ENCODE measurements at places on chromosomes 16 and 17. TPM values are rescaled to one million over a fixed set of nuclear protein-coding genes. Genes with fewer than 3 reads are reported as not detected.

DNA sequence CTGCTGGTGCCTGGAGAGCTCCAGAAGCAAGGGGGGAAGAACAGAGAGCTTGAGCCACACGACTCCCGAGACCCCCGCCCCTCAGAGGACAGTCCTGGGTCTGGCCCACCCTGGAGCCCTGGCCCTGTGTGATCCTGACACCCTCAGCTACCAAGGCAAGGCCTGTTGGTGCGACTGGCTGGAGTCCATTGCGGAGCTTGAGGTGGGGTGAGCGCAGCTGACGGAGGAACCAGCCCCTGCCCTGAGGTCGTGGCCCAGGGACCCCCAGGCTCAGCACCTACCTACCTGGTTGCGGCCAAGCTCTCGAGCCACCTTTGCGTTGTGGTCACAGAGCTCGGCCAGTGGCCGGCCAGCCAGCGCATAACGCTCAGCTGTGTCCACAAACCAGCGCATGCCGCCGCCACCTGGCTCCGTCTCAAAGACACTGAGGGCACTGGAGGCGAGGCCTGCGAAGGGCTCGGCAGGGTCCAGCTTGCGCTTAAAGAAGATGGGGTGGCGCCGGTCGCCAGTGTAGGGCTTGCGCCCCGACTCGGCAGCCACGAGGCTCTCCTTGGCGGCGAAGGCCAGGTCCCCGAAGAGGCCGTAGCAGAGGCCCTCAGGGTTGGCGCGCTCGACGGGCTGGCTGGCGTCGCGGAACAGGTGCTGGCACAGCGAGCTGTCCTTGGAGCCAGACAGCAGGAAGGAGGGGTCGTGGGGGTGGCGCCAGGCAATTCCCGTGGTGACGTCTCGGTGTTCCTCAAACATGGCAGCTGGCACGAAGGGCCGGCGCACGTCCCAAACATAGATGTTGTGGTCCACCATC is 2.5 kb upstream of the JMJD8 start:
- DNase-seq: no peak

DNA sequence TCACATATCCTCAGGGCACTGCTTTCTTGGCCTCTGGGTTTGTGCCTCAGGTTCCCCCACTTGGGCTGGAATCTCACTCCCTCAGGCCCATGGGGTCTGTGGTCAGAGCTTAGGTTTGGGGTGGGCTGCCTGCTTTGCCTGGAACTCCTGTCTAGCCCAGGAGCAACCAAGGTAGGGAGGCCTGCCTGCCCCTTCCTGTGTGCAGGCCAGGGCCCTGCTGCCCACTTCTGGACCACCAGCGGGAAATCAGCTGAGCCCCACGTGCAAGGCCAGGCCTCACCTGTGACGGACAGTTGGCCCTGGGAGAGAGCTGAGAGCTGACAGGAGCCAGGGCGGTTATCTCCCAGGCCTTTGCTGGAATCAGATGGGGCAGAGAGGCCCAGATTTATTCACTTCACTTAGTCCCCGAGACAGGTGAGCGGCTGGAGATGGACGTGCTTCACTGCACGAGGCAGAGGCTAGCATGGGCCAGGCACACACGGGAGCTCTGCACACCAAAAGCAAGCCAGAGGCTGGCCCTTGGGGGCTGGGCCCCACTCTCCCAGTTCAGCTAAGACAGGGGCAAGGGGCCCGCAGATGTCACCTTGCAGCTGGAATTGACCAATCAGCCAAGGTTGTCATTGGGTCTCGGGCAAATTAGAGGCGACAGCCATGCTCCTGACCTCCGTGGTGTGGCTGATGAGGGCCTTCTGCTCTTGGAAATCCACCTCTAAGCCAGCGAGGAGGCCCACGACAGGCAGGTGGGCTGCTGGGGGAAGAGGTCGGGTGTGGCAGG is 49.9 kb upstream of the DOC2B start:
- no peak for DNase-seq

- no peak for DNase-seq
Observed at GRCh38 chr17:38569701-38570512, 35.8 kb downstream of the SRCIN1 start.

DNA sequence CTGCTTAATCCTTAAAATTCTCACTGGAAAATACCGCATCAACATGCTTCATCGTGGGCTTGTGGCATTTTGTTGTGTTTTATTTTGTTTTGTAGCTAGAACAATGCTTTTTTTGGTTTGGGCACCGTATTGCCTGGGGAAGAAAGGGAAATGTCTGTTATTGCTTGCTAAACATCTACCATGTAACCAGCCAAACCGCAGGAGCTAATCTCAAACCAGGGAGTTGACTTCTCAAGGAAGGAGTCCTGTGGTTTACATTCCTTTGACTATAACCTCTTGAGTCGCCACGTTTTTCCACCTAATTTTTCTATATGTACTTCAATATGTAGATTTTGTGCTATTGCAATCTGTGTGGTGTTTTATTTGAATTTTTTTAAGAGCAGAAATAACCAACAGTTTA is 593.5 kb upstream of the SOX9 start:
- no peak for DNase-seq

GRCh38 chr16:12794486-12795387 is 8.9 kb downstream of the CPPED1 start:
- DNase-seq: no peak

- no peak for DNase-seq
Observed at GRCh38 chr16:12086822-12087221, 110.3 kb downstream of the SNX29 start.

GRCh38 chr16:88628512-88628974 is 9.8 kb upstream of the IL17C start:
- DNase-seq: no peak

DNA sequence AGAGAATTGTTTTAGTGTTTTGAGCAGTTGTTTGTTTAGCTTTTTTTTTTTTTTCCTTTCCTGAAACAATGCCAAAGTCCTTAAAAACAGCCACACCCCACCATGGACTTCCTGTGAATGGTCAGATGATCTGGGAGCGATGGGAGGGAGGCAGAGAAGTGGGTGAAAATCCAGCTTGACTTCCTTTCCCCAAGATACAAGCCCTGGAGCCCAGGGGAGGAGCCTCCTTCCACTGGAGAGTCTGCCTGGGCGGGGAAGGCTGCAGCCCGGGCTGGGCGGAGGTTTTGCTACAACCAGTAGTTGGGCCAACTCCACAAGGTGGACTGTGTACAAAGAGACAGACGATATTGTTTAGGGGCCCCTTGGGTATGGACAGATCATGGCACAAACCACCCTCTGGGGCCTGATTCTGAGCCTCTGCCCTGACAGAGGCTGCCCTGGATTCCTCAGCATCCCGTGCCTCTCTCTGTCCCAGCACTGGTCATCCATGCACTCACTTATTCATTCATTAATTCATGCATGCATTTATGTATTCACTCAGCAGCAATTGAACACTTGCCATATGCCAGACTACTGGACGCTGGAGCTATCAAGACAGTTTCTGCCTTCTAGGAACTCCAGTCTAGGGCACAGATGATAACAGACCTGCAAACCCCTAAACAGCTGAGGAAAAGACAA is 29.8 kb downstream of the WSB1 start:
- DNase-seq: no peak

DNA sequence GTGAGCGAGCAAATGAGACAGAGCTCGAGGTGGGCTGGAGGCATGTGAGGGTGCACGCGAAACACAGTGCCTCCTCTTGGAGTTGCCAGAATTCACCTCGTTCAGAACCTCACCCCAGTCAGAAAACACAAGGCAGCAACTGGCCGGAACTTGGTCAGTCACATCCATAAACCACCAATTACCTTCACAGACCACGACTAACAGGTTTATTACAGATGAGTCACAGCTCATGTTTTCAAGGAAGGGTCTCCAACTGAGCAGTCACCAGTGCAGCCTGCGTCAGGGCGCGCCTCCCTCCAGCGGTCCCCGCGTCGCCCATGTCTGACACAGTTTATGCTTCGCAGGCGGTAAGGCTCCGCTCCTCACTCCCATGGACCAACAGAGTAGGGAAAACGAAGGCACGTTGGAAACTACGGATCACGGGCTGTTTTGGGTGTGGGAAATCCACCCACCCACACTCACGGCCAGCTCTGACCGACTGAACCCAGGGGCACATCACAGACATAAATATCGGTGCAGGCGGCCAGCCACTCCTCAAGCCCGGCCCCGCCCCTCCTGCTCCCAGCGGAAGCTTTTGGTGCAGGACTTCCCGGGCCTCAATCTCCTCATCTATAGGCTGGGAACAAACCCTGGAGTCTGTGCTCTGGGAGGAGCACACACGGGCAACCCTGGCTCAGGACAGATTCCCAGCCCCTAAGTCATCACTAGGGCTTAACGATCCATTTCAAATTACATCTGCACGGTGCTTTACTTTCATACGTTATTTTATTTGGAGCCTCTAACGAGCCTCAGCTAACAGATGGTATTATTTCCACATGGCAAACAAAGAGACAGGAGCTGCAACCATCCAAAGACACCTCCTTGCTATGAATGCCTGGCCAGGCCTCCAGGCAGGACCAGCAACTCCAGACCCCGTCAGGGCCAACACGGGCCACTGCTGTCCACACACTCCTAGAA is 126.3 kb downstream of the ZNF778 start:
- DNase-seq: no peak

GRCh38 chr17:47220531-47220999 is 11.4 kb downstream of the MYL4 start:
- DNase-seq: no peak

The SLFN14 gene
- not detected for total RNA-seq

- no peak for DNase-seq
Observed at GRCh38 chr16:947255-947921, 23.4 kb downstream of the LMF1 start.

DNA sequence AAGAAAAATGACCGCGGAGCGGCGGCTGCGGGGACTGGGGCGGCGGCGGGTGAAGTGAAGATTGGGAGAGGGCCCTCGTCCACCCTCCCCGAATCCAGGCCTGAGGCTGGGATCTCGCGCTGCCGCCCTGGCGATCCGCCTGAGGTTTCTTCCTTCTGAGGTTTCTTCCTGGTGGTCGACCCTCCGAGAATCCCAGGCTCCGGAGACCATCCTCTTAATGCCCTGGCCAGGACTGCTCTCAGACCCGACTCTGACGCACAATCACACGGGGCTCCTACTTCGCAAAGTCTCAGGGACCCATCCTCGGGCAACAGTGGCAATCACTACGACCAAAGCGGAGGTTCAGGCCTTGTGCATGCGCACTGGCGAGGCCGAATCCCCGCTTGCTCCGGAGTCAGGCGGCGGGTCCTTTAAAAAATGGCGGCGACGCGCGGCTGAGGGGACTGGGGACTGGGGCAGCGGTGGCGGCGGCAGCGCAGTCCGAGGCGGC is 18.0 kb upstream of the KCNJ18 start:
- DNase-seq: no peak

The JMJD8 gene
- total RNA-seq: 23.6 TPM

The NKD1 gene
- total RNA-seq: 6.1 TPM

GRCh38 chr16:74667255-74667700 is 601 bp upstream of the RFWD3 start:
- DNase-seq: no peak

The TERB1 gene
- total RNA-seq: 0.22 TPM

GRCh38 chr16:46612121-46612520 is 9.1 kb downstream of the SHCBP1 start:
- DNase-seq: peak; percentile 26

DNA sequence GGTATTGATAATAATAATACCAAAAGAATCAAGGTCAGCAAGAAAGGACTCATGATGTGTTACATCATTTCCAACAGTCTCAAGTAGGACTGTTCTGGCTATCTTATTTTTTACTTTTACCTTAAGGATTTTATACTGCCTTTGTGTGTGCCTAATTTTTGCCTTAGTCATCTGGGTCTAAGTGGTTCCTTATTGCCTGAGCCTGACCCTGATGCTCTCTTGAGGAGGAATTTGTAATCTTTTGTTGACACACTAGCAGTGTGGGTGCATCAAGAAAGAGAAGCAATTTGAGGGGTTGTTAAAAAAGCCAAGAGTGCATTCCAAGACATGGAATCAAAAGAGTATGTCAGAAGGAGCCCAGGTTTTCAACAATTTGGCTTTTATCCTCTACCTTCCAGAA is 59.3 kb downstream of the TMEM100 start:
- no peak for DNase-seq

DNA sequence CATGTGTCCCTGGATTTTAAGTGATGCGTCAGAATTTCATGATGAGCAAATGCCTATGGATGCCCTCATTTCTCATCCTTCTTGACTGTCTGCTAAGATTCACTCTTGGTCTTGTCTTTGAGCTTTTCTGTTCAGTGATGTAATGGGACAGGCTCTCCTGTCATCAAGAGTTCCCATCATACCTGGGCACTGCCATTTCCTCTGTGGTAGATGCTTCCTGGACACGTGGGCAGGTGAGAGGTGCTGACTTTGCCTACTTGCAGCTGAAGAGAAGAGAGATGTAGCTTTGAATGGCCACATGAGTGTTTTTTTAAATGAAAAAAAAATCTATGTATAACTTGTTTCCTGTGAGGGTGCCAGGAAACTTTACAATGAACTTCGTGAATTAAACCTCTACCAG is 557.7 kb downstream of the MAF start:
- DNase-seq: peak; percentile 39

The CCDC92B gene
- 0.28 TPM for total RNA-seq

The NXPH3 gene
- total RNA-seq: not detected

DNA sequence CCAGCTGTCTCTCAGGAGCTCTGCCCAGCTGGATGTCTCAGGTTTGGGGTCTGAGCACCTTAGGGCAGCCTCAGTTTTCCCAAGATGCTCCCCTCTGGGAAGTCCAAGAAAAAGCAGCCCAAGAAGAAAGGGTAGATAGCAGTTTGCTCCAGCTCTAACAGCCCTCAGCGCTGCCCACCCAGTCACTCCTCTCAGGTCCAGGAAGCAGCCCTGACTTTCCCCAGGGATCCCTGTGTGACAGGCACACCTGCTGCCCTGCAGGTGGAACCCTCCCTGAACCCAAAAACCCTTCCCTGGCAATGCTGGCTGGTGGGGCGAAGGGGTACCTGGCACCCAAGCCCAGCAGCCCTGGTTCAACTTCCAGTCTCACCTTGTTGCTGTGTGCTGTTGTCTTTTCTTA is 48.1 kb downstream of the BEAN1 start:
- DNase-seq: no peak

Data from CD4-positive, alpha-beta T cell (primary cell).